ENCODE measurements at places on chromosomes 2 and 18.

GRCh38 chr18:65788373-65788772, 37.6 kb downstream of the CDH7 start:
- no peak for DNase-seq

GRCh38 chr18:24799720-24800119, 339.3 kb downstream of the HRH4 start:
- no peak for DNase-seq

DNA sequence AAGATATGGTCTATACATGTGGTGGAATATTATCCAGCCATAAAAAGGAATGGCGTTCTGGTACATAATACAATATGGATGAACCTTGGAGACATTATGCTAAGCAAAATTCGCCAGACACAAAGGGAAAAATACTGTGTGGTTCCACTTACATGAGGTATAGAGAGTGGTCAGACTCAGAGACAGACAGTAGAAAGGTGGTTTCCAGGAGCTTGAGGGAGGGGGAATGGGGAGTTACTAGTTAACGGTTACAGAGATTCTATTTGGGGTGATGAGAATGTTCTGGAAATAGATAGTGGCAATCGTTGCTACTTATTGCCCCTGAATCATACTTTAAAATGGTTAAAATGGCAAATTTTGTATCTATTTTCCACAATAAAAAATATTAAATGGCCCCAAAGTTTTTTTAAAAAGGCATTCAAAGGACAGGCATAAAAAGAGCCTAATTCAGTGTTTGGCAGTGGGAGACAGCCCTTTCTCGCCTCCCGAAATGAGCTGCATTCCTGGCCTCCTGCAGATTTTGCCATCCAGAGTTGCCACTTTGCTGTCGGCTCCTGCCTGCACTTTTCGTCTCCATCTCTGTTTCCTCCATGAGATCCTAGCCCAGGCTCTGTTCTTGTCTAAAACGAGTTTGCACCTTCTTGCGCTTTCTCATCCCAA, 13.5 kb downstream of the TNFRSF11A start:
- no peak for DNase-seq

DNA sequence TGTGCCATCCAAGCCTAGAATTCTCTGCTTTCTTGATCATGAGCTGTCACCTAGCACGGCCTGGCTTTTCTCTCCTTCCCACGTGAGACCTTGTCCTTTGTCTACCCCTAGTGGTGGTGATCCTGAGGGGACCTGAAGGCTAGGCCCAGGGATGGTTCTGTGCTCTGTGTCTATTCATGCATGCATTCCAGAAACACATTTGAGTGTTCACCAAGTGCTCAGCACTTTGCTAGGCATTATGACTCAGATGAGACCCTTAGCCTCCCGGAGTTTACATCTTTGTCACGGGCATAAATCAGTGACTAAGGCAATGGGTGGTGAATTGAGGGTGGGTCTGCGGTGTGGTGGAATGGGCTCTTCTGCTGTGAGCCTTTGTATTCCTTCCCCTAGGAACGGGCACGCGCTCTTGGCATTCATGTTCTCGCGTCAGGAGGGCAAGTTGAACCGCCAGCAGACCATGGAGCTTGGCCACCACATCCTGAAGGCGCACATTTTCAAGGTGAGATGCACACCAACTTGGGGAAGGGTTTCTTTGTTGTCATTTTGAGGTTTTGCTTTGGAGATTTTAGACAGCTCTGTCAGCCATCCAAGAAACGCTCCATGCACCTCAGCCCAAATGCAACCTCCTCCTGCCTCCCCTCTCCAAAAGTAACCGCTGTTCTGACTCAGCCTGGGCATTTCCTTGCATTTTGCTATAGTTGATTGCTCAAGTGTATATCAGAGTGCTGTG, 100.9 kb downstream of the WDSUB1 start:
- DNase-seq = no peak
